ENCODE measurements at places on chromosomes 7 and 10. TPM values are rescaled to one million over a fixed set of nuclear protein-coding genes. Genes with fewer than 3 reads are reported as not detected.

- DNase-seq, result no peak
Observed at GRCh38 chr10:126561921-126562680, 108.4 kb downstream of the C10orf90 start.

DNA sequence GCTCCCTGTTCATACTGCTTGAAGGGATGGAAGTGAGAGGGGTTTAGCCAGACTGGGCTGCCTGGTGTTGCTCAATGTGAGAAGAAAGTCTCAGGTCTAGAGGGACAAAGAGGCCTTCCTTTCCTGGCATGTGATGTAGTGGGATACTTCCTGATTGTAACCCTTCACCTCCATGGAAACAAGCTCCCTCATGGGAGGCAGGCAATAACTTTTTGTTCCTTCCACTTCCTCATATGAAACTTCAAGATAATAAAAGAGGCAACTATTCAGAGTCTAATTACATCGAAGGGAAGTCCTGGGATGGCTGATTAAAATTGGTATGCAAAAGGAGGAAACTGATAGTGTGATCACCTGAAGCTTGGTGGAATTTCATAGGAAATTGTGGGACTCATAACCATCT, 84.1 kb upstream of the ETV1 start:
- no peak for DNase-seq

DNA sequence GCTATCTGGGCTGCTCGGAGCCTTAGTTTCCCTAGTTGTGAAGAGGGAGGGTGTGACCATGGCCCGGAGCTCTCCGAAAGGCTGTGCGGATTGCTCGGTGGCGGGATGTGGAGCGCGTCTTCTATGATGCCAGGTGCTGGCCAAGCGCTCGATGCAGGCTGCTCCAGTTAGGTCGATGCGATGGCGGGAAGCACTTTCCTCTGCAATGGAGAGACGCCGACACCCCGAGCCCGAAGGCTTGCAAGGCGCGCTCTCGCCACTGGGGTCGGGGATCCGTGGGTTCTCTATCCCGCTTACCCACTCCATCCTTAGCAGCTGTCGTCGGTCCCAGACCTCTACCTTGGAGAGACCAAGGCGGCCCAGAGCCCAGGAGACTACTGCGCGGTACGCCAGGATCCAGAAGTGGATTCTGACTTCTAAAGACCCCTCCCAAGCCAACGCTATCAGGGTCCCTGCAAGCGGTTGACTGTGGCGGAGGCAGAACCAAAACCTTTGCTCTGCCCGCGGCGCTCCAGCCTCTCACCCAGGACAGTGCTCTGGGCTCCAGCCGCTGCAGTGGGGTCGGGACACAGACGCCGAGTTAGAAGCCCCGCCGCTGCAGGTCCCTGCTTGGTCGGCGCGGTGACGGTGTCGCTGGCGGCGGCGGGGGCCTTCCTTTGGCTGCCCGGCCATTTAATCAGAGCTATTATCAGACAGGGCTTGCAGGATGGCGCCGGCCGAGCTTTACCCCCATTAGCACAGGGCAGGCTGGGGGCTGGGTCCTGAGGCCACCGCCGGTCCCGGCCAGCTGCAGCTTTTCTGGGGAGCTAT, 7.8 kb upstream of the TBX20 start:
- DNase-seq, result peak; percentile 15

DNA sequence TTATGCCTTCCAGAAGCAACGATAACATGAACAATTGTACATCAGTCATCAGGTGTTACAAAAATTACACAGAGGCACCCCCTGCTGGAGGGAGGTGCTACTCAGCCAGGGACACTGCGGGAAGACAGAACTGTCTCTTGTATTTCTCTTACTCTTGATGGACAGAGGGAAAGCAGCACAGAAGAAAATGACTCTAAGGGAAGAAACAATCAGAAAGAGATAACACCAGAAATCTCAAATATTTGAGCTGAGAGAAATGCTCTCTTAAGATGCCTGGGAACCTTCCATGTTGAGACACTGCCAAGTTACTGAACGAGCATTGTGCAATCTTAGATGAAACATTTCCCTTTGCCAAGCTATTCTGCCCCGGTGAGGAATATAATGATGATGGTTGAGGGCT, 227.6 kb upstream of the NPSR1 start:
- peak; percentile 51 for DNase-seq

DNA sequence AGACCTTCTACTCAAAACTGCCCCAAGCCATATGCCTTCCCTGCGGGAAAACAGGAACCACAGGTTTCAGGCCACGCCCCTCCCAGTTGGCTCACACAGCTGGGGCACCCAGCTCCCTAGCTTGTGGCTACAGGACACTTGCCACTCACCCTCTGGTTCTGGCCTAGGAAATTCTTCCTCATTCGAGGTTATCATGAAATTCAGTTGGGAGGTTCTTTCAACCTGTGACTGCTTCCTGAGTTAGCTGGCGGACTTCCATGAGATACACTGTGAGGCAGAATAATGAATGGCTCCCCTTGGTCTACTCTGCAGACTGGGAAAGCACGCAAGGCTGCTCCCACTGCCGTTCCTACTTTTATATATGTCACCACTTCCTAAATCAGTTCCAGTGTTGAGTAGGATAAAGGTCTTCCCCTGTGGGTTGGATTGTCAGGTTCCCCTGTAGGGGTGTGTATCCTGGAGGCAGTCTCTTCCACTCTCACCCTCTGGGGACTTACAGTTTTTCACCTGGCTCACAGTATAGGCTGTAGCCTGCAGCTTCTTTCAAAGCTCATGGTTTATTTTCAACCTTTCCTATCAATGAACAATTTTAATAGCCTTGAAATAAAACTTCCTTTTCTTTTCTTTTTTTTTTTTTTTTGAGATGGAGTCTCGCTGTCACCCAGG, 37.0 kb downstream of the GPR22 start:
- peak; percentile 18 for DNase-seq

DNA sequence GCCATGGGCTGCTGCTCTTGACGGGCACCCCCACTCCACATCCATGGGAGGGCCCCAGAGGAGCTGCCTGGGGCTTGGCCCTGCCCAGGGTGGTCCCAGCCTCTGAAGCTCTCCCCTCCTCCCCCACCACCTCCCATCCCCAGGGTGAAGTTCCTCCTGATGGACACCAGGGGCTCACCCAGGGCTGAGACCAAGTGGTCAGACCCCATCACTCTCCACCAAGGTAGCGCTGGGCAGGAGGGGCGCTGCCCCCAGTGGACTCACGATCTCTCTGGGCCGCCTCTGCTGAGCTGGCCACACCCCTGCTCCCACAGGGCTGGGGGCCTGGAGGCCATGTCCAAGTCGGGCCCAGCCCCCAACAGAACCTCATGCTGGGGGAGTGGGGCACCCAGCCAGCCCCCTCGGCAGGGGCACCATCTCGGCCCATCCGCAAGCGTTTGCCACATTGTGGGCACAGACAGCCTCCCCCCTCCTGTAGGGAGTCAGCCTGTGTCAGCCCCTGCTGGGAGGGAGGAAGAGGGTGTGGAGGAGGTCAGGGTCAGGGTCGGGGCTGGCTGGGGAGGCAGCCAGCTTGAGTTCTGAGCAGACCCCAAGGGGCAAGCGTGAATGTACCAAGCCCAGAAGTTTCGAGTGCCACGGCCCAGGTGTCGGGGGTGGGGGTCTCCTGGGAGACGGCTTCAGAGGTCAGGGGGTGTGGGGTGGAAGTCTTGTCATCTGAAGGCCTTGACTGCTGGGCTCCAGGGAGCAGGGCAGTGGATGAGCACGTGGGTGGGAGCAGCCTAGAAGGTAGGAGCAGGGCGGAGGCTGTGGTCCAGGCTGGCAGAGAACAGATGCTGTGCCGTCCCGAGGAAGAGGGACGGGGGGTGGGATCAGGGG, 2.8 kb downstream of the UPK3B start:
- DNase-seq, result no peak

- DNase-seq, result no peak
Observed at GRCh38 chr10:125027871-125028869, 86.2 kb downstream of the ZRANB1 start.

DNA sequence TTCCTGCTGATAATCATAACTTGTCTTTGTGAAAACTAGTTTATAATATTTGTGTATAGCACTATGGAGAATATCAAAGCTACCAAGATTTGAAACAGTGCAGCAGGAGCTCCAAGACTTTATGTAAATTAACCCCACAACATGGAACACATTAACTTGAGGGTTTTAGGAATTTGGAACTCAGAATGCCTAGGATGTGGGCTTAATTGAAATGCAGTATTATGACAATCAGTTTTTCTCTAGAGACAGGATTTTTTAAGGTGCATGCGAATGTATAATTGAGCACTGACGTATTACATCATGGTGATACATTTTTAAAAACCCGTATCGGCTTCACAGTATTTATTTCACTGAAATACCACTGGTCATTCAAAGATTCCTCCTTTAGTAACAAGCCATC, 313.1 kb upstream of the DGKB start:
- DNase-seq, result no peak

GRCh38 chr7:105210721-105211205, 178.0 kb downstream of the SRPK2 start:
- peak; percentile 43 for DNase-seq

GRCh38 chr7:1637155-1637554, 32.9 kb upstream of the ELFN1 start:
- no peak for DNase-seq

- no peak for DNase-seq
Observed at GRCh38 chr7:112757337-112757736, 32.9 kb downstream of the TMEM168 start.

GRCh38 chr10:73413108-73413527, 740 bp downstream of the ANXA7 start:
- no peak for DNase-seq

GRCh38 chr7:41305001-41305400, 397.9 kb downstream of the INHBA start:
- DNase-seq, result no peak

DNA sequence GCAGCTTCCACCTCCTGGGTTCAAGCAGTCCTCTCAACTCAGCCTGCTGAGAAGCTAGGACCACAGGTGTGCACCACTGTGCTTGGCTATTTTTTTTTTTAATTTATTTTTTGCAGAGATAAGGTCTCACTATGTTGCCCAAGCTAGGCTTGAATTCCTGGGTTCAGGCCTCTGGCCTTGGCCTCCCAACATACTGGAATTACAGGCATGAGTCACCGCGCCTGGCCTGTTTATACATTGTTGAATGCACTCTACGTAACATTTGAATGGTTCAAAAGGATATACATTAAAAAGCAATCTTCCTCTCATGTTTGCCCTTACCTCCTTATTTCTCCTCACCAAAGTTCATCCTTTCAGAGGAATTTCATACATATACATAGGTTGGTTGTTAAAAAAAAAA, 7.2 kb upstream of the SNX10 start:
- no peak for DNase-seq

STEAP4 gene
- total RNA-seq, result 71.9 TPM

GNG11 gene
- total RNA-seq, result 31.8 TPM

MYL10 gene
- not detected for total RNA-seq

CRYGN gene
- total RNA-seq, result 0.28 TPM

SEMA3E gene
- 4.9 TPM for total RNA-seq
